RWPE1 (cell line): ENCODE measurements at places on chromosomes 7 and 10.

- DNase-seq = no peak
Measured at GRCh38 chr10:77853256-77853655, 73.3 kb downstream of the DLG5 start.

GRCh38 chr7:54860003-54860775, 101.2 kb upstream of the SEC61G start:
- no peak for DNase-seq

DNA sequence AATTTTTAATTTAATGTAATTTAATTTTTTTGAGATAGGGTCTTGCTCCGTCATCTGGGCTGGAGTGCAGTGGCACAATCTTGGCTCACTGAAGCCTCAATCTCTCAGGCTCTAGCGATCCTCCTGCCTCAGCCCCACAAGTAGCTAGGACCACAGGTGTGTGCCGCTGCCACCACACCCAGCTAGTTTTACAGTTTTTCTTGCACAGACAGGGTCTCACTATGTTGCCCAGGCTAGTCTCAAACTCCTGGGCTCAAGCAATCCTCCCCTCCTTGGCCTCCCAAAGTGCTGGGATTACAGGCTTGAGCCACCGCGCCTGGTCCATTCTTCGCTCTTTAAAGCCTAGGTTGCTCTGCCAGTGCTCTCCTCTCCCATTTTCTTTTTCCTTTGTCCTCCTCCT, 12.9 kb downstream of the CALML3 start:
- DNase-seq = no peak

- no peak for DNase-seq
Measured at GRCh38 chr7:106006906-106007305, 43.8 kb downstream of the CDHR3 start.

DNA sequence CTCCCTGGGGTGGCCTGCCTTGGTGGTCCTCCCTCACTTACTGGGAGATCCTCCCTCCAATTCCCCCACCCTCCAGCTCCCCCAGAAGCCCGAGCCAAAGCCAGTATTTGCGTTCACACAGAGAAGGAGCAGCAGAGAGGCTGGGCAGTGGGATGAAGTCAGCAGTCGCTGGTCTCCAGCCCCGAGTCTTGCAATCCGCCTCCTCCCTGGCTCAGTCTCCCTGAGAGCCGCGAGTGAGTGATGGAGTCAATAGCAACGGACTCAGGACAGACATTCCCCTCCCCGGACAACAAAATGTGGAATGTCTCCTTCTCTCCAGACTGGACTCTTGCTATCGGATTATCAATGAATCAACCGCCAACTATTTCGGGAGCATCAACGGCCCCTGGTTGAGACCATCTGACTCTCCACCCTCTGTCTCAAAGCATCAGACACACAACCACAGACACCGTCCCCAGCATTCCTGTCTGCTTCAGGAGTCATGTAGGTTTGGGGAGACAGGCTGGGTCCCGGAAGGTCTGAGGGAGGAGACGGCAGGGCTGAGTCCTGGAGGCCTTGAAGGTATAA, 178.4 kb downstream of the SH3PXD2A start:
- DNase-seq = peak; percentile 62

DNA sequence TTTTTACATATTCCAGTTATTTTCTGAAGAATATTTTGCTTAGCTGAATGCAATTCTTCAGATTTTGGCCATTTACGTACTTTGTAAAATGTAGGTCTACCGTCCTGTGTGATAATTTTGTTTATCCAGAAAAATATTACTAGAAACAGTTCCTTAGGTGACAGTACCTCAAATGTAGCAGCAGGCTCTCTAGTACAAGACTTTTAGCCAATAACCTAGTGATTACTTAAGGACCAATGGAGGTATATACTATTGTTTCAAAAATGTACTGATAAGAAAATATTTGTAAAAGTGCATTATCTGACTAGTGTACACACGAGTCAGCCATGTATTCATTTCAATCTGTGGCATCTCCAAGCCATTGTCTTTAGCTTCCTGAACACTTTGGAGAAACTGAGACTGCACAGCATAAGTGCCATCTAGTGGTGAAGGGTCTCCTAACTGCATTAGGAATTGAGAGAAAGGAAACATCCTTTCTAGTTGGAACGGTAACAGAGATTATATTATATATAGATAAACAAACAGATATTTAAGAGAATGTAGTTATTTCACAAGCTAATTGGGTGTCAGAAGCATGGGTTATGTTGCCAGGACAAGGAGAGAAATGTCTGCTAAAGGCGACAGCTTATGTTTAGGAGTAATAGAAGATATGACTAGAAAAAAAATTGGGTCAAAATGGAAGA, 23.7 kb downstream of the RTKN2 start:
- peak; percentile 26 for DNase-seq

DNA sequence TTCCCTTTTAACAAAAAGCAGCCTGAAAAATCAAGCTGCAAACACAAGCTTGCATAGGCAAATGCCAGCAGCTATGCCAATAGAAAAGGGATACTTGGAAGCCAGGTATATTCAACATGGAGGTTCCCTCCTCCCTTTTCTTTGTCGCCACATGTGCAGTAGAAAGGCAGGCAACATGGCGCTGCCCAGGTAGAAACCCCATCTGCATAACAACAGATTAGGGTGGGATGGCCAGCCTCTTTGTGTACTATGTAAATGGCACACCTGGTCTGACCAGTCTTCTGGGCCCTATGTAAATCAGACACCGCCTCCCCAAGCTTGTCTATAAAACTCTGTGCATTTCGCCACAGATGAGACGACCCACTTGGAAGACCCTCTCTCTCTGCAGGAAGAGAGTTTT, 58.1 kb downstream of the CCDC3 start:
- DNase-seq = no peak

DNA sequence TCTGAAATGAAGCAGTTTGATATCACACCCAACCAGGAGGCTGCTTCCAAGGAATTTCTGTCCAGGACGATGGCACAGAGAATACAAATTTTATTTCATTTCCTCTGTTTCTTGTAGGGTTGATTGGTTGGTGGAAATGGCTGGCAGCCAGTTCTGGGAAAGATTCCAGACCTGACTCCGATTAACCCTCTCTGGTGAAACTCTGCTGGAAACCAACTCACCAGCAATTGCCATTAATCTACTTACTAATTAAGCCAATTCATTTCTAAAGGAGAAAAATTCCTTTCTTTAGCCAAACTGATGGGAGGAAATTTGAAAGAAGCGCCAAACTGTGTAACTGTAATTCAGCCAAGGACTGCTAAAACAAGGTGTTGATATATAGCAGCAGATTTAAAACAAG, 10.7 kb downstream of the PTF1A start:
- DNase-seq = no peak
